Stimulated activated CD4-positive, alpha-beta T cell treated with anti-CD3 and anti-CD28 coated beads, Interleukin-2, amount 100 ng/mL, for 24 hours (primary cell): ENCODE measurements at places on chromosomes 5 and 9.

DNA sequence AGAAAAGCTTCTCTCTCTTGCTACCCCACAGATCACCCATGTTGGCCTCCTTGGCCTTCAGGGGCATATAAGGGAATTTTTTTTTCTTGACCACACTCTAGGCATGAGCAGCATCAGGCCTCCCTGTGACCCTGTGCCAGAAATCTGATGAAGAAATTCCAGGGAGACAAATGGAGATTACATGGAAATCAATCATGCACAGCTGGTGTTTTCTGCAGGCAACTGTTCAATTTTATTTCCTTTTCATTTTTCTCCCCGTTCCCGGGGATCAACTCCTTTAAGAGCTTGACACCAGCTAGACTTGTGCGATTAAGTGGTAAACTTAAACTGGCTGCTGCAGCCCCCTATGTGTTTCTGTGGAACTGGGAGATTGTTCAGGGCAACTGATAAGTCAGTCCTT is 59.3 kb downstream of the GALNT10 start:
- no peak for DNase-seq

DNA sequence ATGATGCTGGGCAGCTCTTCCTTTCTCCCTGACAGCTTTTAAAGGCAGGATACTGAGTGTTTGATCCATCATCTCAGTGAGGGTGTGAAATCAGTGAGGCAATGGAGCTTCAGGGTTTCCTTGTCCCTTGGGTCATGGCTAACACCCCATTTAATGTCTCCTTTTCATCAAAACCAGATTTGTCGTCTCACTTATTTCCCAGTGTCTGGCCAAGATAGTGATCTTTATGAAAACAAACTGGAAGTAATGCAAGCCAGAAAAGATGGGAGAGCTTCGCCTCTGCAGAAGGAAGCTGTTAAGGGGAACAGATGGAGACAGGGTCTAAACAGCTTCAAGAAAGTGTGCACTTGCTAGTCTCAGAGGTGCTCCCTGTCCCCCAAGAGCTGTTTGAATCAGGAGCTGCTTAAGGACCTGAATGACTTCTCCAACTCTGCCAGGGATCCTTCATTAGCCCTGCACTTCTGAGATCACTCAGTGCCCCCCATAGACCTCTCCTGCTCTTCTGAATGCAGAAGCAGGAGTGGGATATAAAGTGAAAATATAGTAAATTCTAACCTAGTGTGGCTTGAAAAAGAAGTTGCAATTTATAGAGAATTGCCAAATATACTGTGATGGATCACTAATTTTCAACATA is 96.1 kb downstream of the F2RL2 start:
- no peak for DNase-seq

- DNase-seq = peak; percentile 68
These were observed 16.0 kb downstream of the ANXA6 start for GRCh38 chr5:151141535-151141934.

DNA sequence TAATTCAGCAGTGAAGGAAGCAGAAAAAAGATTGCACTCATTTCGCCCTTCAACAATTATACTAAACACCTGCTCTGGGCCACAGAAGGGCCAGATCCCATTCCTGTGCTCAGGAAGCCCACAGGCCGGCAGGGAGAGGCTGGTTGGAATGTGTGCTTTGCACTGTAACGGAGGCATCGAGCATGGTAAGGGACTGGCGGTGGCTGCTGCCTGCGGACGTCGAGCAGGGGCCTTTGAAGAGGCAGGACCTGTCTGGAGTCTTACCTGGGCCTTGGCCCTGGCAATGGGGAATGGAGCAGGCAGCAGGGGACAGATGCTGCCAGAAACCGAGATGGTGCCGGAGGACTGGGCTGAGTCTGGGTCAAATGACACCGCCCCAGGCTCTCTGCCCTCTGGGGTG is 97.8 kb downstream of the KCNIP1 start:
- DNase-seq = no peak

DNA sequence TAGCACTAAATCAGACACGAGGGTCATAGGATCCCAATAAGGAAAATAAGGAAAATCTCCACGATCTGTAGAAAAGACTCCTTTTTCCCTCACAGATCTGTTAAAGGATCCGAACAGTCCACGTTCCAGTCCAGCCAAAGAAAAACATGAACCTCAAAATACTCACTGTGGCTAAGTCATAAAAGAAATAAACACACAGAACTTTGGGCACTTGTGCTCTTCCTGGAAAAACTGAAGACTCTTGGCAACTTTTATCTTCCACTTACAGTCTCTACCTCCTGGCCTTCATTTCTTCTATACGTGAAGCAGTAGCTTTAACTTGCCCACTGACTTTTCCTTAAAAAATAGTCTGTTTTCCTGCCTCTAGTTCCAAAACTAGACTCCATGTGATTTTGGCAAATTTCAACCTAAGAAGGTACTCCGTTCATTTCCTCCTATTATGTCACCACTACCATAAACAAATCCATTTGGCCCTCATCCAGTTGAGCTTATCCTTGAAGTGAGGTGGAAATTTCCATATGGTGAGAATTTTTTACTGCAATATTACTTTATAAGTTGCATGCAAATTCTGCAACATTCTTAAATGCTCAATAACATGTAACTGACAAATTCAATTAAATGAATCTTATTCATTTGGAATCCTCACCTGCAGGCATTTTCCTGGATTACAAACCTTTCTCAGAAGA is 5.3 kb upstream of the LHFPL2 start:
- no peak for DNase-seq
